Activated CD4-positive, alpha-beta T cell treated with anti-CD3 and anti-CD28 coated beads for 1 hour (primary cell): ENCODE measurements at places on chromosomes 2 and 18.

DNA sequence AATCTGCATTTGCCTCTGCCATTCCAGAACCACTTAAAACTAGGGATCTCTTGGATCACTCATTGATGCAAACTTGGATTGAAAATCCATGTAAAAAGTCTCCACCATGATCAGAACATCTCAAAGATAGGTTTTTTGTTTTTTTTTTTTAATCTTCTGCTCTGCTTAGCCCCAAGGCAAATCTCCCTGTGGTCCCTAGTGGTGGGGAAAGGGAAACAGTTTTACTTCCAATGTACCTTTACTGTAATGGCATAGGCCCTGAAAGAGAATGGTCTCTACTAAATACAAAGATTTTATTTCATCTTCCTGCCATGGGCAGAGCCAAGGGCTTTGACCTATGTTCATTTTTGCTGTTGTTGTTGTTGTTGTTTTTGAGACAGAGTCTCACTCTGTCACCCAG lies 78.4 kb downstream of the KANSL1L start:
- no peak for DNase-seq

DNA sequence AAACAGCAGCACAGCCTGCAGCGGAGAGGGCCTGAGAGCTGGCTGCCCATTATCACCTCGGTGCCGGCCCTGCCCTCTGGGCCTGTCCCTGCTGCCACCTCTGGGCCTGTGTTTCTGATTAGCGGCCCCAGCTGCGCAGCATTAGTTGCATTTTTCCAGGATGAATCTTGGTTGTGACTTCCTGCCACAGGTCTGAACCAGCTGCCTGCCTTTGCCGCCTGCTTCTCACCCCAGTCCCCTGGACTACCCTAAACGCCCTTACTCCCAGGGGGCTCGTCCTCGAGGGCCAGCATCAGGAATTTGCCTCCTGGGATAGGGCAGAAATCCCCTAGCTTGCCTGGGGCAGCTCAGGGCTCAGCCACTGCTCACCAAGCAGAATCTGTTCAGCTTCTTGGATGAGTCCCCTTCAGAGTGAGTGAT lies 342.8 kb downstream of the DYSF start:
- DNase-seq, result no peak

- no peak for DNase-seq
These were observed 31.3 kb upstream of the CDH2 start for GRCh38 chr18:28208268-28208667.

- DNase-seq, result no peak
These were observed 328.7 kb upstream of the FAM98A start for GRCh38 chr2:33927756-33928155.

- DNase-seq, result no peak
These were observed 311.3 kb downstream of the TNS1 start for GRCh38 chr2:217691516-217691915.

DNA sequence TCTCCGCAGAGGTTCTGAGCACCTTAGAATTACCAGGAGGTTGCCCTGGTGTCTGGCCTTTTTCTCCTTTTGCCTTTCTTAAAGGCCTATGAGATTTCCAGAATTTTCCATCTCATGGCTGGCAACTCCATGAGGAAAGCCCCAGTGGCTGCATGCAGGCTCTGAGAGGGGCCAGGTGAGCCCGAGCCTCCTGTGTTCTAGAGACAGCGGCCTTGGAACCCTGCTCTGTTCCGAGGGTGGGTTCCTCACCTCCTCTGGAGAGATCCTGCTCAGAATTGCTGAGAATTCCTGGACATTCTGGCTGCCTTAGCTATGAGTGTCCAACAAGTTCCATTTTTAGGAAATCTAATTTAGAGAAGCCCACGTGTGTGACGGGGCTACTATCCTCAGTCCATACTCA lies 35.7 kb upstream of the HPCAL1 start:
- no peak for DNase-seq

- no peak for DNase-seq
These were observed 29.5 kb upstream of the LAPTM4A start for GRCh38 chr2:20080839-20081415.

GRCh38 chr2:152166633-152167032 lies 8.9 kb downstream of the STAM2 start:
- DNase-seq, result no peak

GRCh38 chr2:197706839-197707207 lies 1.7 kb downstream of the MARS2 start:
- DNase-seq, result no peak

GRCh38 chr2:4122726-4123125 lies 419.4 kb downstream of the DCDC2C start:
- DNase-seq, result no peak

DNA sequence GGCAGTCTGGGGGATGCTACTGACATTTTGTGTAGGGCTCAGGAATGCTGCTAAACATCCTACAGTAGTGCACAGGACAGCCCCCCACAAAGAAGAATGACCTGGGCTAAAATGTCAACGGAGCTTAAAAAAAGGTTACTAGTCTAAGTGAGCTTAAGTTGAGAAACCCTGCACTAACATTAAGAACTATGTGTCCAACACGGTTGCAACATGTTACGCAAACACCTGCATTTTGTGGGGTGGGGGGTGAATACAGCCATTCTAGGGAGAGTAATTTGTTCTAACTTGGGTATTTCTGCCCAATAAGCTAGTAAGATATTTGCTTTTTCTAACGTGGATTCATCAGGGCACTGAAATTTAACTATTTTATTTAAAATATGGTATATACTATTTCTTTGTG lies 57.9 kb downstream of the SLC8A1 start:
- DNase-seq, result no peak

DNA sequence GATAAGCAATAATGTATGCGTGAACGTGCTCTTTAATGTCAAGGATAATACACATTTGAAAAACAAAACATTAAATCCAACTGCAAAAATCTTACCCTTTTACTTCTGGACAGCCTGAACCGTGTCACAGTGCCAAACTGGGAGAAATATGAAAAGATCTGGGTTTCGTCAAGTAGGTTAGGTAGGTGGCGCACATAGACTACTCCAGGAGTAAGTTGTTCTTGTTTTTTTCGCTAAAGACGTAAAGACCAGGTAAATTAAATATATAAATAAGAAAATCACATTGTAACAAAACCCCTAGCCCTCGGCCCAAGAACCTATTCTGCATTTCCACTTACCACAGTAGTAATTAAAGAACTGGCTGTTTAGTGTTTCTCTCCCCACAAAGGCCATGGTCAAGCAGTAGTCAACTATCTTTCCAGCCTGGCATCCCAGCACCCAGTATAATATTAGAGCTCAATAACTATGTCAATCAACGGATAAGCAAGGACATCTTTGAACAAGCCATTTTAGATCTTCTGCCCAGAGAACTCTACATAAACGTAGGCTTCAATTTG lies 1.1 kb downstream of the NIFK start:
- no peak for DNase-seq

DNA sequence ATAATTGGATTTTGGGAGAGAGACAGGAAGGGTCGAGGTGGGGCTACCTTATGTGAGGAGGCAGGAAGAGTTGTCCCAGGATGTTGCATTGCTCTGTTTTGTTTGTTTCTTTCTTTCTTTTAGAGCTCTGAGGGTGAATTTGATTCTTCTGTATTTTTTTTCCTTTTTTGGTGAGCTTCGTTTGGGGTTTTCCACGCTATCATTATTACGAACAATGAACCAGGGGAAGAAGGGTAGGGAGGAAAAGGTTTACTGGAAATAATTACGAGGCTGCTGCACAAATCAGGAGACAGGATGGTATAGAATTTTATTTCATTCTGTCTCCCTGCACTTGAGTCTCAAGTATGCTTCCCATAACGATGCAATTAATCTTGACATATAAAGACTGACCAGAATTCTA lies 51.4 kb upstream of the ZNF516 start:
- DNase-seq, result no peak

DNA sequence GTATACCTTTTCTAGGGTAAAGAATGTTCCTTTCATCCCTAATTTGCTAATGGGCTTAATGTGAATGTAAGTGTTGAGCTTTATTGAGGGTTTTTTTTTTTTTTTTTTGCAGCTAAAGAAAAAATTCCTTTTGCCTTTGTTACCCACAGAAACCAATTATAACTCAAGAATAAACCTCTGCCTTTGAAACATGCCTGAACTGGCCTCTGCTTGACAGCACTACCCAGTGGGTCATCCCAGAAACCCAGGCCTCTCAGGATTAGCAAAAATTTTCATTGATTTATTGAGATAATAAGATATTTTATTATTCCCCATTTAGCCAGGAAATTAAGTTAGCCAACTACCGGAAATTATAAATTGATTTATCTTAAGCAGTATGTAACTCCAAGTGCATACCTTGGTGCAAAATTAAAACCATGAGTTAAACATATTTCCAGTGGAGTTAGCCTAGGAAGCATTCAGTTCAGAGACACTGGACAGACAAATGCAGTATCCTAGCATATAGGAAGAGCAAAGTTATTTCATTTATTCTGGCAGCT lies 67.0 kb upstream of the RASGRP3 start:
- no peak for DNase-seq

DNA sequence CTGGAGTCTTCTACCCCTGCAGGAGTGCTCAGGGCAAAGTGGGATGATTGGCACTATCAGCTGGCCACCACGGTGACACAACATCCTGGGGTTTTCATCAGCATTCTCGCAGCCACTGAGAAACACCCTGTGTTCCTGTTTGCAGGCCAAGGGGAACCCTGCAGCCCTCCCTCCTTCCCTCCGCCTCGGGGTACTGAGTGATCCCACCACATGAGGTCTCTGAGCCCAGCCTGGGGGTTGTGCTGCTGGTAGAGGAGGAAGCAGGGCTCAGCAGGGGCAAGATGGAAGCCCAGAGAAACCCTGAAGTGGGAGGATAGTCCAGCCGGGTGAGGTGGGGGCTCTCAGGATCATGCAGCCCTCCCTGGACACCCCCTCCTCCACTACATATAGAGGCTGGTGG lies at the start of gene OXER1:
TSS of gene OXER1 (minus strand) at position 40 of the 400 bp plus-strand sequence. CDS start 73 bp downstream, outside the sequence.
- DNase-seq, result no peak

DNA sequence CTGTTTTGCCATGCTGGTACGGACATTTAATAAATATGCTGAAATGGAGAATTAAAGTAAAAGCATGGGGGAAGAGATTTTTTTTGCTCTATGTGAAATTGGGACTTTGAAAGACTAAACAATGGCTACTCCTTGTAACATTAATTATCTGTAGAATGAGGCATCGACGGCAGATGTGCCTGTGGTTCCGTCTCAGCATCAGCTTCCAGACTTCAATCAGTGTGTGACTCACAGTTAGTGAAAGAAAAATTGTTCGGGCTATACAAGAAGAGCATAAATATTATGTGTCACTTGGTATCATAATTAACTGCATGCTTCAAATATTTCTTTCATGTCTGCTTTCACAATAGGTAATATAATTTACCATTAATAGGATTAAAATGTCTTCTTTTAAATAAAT lies 117.0 kb upstream of the SMIM21 start:
- no peak for DNase-seq

DNA sequence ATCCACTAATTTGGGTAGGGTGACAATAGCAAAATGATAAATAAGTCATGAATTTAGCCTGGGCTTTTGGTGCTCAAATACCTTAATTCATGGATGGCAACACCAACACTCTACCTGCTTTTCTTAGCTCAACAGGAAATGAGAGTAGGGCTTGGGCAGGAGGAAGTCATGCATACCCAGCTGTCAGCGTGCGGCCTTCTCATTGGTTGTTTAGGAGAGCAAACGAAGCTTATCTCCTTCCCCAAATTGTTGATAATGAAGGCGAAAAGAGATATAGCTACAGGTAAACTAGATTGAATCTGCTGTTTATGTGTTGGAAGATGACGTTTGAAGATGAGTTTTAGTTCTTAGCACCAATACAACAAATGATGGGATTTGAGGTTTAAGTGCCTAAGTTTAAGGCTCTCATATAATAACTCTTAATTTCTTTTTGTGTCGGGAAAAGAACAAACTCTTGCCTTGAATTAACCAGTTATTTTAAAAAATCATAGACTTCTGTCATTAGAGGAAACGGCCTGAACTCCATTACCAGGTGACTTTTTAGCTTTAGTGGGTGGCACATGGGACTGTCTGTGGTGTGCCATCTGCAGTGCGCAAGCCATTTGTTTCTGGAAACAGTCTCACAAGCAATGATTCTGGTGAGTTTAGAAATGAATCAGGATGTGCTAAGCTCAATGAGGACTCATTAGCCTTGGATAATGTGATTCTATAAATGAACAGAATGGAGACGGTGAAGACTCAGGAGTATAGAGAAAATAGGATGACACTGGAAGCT lies 19.8 kb downstream of the MAP4K4 start:
- DNase-seq, result no peak

DNA sequence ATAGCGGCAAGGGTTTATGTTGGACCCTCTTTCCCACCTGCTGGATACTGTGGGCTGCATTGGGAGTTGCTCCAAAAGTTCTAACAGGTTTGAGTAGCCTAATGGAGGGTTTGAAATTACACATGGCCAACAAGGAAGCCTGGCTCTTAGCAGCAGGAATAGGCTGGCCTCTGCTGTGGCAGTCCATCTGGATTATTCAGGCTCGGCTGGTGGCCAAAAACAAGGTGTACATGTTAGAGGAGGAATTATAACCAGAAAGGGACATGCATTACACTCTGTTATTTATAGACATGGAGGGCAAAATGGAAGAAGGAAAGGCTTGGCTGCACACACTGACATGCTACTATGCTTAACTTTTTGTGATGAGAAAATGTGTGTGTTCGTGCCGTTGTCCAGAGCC lies 61.1 kb upstream of the NRXN1 start:
- DNase-seq, result no peak

GRCh38 chr18:73683409-73684238 lies 464.0 kb downstream of the FBXO15 start:
- DNase-seq, result no peak

- no peak for DNase-seq
These were observed 3.6 kb downstream of the ERFE start for GRCh38 chr2:238162251-238162845.

GRCh38 chr2:67378555-67378954 lies 18.6 kb upstream of the ETAA1 start:
- DNase-seq, result no peak

GRCh38 chr2:165016772-165017411 lies 61.6 kb upstream of the SLC38A11 start:
- no peak for DNase-seq

DNA sequence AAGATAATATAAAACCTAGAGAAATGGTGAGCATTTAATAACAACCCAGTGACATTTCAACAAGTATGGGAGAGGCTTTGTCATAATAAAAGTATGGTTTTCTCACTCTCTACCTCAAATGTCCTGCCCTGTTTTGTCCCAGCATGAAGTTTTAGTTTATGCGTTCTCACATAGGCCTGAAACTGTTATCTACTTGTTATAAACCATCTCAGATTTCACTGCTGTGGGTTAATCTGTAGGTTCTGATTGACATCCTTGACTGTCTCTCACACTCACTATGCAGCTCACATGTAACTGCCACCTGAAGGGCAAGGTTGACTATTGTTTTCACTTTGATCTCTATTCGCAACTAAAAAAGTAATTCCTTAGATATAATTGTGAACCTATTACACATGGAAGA lies 44.9 kb downstream of the ZEB2 start:
- no peak for DNase-seq
